ENCODE measurements at places on chromosomes 1 and 21.

DNA sequence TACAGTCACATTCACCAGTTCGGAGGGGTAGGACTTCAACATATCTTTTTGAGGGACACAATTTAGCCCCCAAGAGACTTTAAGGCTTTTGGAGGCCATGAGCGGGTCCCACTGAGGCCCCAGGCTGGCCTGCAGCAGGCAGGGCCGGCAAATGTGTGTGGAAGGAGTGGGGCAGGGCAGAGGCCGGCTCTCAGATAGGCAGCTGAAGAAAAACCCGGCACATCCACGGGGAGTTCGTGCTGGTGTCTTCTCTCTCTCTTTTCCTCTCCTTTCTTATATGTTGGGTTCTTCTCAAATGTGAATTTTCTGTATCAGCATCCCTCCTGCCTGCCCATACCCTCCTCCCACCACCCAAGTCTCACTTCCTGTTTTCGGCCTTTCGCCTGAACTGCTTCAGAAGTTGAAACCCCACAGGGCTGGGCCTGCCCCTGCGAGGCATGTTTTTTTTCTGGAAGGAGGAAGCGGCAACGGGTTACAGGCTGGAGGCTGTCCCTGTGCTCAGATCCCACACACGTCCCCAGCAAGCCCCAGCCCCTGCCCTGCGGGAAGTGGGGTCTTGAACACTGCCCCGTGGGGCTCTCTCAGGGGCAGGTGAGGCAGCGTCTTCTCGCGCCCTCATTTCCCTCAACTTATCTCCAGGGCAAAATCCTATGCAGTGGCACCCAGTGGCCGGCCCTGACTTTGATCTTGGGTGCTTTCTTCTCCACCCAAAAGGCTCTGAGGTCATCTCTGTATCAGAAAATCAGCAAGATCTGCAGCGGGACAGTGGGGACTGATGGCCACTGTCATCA is 9.7 kb upstream of the UMODL1 start:
- no peak for DNase-seq

GRCh38 chr1:213008564-213008963 is 7.1 kb downstream of the ANGEL2 start:
- no peak for DNase-seq

DNA sequence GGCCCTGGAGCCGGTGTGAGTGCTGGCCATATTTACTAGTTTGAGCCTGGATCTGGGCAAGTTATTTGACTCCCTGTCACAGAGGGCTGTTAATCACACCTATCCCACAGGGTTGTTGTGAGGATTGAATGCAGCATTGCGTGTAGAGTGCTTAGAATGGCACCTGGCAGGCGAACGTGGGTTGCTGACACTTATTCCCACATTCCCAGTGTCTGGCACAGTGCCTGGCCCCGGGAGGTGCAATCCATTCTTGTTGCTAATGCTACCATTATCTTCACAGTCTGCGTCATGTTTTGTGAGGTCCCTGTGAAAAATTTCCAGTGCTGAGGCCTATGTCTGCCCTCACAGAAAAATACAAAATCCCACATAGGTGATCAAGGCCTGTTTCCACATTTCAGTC is 66.1 kb downstream of the CD2 start:
- DNase-seq = no peak

DNA sequence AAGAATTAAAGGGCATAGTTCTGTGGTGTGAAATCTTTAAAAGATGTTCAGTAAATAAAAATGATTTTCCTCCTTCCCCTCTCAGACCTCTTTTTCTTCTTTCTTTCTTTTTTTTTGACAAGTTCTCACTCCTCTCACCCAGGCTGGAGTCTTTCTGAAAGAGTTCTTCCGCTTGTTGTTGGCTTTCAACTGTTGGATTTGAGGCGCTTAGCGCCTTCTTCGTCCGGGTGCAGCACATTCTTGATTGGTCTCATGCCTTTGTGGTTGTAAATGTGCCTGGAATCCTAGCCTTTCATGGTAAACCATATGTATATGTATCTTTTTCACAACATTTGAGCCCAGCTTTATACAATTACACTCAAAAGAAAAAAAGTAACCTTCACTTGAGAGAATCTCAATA is 980 bp upstream of the METTL18 start:
- DNase-seq = peak; percentile 19

DNA sequence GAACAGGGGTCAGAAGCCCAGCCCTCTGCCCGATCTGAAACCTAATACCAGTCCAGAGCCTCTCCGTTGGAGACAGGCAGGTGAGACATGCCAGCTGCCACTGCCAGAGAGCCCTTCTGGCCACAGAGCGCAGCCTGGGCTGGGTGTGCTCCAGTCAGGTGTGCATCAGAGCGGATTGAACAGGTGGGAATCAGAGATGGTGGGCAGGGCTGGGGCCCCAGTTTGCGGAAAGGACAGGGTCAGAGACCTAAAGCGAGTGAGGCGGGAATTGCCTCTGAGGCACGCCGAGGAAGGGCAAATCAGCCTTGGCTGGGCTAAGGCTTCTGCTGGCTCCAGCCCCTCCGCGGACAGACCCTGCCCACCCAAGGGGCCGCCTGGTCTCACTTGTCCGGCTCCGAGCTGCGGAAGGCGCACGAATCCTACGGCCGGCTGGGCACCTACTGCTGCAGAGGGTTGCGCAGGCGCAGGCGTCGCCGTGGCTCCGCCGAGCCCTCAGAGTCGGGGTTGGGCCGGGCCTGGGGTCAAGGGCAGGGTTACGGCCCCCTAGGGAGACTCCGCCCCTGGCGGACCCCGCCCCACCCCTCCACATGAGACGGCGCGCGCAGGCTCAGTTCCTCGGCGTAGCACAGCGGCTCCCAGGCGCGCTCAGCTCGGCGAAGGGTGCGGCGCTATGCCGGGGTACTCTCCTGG is 10.3 kb downstream of the CPLANE2 start:
- no peak for DNase-seq

DNA sequence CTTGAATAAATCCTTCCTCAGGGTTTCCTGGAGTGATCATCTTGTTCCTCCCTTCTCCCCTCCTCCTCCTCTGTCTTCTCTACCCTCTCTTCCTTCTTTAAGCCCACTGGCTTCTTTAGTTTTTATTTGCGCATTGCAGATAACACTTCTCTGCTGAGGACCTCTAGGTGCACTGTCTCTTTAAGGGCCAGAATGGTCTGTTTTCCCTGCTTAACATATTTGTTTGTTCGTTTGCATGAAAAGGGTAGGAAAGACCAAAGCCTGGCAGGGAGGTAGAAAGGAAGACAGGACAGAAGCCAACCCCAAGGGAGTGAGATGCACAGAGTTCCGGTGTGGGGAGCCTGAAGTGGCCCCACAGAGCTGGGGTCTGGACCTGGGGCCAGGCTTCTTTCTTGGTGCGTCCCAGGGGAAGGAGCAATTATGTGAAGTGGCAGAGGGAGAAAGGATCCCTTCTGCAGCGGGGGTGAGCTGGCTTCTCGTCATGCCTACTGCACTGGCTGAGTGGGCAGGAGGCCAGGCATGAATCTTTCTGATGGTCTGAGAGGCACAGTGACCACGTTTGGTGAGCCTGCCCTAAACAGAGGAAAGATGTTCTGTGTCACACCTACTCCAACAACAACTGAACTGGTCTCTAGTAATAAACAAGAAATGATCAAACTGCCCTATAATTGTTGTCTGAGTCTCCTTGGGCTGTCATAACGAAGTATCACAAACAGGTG is 232.7 kb downstream of the KCNJ6 start:
- no peak for DNase-seq
